ENCODE measurements at places on chromosomes 12 and 14.

DNA sequence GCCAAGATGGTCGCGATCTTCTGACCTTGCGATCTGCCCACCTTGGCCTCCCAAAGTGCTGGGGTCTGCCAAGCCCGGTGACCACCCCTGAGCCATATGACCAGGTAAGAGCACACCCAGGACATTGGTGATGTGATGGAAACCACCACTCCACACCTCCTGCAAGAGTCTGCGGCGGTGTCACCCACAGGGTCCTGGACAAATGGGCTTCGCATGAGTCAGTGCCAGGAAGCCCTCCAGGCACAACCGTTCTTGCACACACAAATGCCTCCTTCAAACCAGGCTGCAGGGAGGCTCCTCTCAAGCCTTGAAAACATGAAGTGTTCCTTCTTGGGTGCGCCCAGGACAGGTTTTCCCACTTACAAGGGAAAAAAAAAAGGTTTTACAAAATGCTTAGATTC, 16.6 kb downstream of the PITPNM2 start:
- DNase-seq: no peak

DNA sequence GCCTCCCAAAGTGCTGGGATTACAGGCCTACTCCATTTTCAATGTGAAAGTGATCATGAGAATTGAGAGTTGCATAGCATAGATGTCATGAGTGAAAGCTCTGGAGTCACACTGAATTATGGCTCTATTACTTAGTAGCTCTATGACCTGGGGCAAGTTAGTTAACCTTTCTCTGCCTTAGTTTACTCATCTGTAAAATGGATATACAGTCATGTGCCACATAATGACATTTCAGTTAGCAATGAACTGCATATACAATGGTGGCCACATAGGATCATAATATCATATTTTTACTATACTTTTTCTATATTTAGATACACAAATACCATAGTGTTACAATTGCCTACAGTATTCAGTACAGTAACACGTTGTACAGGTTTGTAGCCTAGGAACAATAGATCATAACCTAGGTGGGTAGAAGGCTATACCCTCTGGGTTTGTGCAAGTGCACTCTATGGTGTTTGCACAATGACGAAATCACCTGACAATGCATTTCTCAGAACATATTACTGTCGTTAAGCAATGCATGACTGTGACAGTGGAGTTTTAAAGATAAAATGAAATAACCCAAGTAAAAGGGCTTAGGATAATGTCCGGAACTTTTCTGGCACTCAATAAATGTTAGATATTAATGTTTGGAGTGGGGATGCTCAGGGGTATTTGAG, 53.1 kb downstream of the ZFYVE26 start:
- no peak for DNase-seq

- DNase-seq: no peak
These were observed 154.9 kb upstream of the PWP1 start for GRCh38 chr12:107530701-107531100.

- DNase-seq: no peak
These were observed 31.7 kb upstream of the HDAC7 start for GRCh38 chr12:47851303-47851952.

- DNase-seq: no peak
These were observed 52.1 kb downstream of the VWF start for GRCh38 chr12:6072302-6072752.

GRCh38 chr14:100675699-100676684, 50.7 kb upstream of the DLK1 start:
- DNase-seq: no peak

GRCh38 chr14:77805706-77806105, 5.8 kb downstream of the ADCK1 start:
- DNase-seq: no peak

- DNase-seq: no peak
These were observed 20.4 kb downstream of the FOS start for GRCh38 chr14:75299059-75299458.

DNA sequence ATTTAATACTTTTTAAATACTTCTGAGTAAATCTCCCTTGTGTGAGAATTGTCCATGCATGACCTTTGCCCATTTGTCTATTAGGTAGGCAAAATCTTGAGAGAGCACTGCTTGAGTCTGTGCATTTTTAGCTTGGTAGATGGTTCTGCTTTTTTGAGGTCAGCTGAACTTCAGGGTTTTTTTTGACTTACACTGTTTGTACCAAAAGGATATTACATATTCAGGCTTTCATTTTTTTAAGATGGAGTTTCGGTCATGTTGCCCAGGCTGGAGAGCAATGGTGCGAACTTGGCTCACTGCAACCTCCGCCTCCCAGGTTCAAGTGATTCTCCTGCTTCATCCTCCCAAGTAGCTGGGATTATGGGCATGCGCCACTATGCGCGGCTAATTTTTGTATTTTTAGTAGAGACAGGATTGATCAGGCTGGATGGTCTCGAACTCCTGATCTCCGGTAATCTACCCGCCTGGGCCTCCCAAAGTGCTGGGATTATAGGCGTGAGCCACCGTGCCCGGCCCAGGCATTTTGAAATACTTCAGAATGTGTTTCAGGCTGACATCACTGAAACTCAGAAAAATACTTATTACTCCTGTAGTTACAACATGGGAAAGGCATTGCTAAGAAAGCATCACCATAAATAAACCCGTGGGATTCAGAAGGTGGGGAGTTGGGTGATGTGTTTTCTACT, 11.1 kb downstream of the RASSF3 start:
- DNase-seq: peak; percentile 48

- no peak for DNase-seq
These were observed 238.0 kb upstream of the ATP2B1 start for GRCh38 chr12:89946518-89947135.

- peak; percentile 66 for DNase-seq
These were observed 34.2 kb upstream of the DEGS2 start for GRCh38 chr14:100193417-100194357.

- DNase-seq: no peak
These were observed 10.5 kb downstream of the AKT1 start for GRCh38 chr14:104784846-104785707.

GRCh38 chr12:121499929-121500793, 80.7 kb downstream of the KDM2B start:
- DNase-seq: peak; percentile 90

DNA sequence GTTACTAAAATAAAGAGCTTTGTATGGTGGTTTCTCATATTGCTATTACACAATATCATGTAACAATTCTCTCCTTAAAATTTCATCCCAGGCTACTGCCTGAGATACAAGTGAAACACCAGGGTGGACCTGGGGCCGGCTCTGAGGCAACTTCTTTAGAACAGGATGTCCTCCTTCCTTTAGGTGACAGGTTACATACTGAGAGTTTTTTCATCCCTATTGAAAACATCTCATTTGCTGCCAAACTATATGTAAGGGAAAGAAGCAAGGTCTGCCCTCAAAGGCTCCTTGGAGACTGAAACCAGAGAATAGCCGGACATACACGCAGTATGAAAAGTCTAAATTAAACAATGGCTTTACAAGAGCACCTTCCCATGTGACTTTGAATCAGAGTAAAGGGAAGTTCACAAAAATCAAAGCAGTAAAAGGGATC, 139.9 kb downstream of the DUSP6 start:
- DNase-seq: no peak

DNA sequence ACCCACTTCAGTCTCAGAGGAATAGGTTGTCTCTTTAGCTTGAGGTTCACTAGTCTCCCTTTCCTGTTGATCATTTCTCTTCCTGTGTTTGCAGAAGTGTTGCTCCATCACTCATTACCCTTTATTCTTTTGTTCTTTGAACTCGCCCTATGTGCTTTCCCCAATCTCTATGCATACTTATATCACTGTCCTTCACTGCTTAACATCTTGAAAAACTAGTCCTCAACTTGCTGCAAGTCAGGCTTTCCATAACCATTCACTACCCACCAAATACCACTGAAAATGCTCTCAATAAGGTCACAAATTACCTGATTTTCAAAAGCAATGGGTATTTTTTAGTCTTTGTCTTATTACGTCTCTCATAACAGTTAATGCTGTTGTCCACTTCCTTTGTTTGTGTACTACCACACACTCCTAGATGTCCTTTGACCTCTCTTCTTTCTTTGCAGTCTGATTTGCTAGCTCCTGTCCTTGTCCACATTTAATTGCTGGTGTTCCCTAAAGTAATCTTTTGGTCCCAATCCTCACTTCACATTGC, 80.8 kb downstream of the RIC8B start:
- no peak for DNase-seq

- DNase-seq: no peak
These were observed 293.7 kb upstream of the CLEC14A start for GRCh38 chr14:38549564-38549963.

DNA sequence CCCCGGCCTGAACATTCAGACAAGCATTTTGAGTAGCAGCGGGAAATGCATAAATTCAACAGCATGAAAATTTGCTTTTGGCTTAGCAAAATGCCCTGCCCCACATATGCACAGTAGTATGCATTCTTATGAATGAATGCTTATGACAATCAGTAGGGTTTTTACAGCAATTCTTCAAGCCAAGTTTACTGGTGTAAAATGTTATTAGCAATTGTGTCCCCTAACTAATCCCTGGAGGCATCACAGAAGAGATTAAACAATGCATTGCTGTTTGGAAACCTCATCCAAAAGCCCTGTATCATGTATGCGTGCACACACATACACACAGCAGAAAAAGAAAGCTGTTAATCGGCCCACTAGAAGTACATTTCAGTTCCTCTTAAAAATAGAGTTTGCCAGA, 406.5 kb downstream of the LRIG3 start:
- no peak for DNase-seq

DNA sequence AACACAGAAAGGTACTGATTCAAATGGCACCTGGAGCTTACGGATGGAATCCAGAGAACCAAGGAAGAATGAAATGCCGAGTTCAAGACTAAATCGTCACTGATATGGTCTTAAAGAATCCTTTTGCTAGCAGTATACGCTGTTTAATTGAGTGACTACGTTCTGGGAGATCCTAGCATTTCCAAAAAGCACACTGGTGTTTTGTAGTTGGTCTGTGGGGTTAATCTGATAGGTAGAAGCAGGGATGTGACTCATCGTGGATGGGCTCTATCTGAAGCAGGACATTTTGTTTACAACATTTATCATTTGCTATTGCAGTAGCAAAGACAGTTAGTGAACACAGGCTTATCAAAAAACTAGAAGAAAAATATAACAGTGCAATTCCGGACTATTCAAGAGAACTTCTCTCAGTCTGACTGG, 169.2 kb upstream of the HMGA2 start:
- no peak for DNase-seq

DNA sequence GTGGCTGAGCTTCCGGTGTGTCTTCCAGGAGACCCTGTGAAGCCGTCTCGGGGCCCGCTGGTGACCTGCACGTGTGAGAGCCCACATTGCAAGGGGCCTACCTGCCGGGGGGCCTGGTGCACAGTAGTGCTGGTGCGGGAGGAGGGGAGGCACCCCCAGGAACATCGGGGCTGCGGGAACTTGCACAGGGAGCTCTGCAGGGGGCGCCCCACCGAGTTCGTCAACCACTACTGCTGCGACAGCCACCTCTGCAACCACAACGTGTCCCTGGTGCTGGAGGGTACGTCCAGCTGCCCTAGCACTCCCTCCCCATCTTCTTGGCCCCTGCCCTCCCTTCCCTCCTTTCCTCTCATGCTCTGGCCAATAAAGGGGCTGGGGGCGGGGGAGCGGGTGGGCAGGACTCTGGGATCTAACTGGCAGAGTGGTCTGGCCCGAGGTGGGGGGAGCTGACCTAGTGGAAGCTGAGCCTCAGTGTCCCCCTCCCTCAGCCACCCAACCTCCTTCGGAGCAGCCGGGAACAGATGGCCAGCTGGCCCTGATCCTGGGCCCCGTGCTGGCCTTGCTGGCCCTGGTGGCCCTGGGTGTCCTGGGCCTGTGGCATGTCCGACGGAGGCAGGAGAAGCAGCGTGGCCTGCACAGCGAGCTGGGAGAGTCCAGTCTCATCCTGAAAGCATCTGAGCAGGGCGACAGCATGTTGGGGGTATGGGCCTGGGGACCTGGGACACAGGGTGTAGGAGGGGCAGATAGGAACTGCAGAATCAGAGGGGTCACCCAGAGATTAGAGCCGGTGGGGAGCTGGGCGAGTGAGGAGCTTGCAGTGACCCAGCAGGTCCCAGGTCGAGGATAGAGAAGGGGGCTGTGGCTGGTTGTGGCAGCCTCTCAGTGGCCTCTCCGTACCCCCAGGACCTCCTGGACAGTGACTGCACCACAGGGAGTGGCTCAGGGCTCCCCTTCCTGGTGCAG, 6.0 kb downstream of the ACVRL1 start:
- DNase-seq: no peak

DNA sequence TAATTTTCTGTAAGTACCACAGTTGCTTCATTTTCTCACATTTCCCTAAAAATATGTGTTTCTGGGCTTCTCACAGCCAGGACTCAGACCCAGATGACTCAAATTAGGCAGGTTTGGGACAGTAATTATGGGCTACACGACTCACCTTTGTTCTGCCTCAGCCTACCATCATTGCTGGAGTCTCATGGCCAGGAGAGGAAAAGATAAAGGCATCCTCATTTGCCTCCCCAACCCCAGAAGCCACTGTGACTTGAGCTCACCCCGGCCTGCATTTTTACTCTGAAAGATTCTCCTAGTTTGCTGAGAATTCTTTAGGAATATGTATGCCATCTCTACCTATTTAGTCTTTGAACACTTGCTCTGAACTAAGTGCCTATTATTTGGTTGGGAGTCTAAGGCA, 207.8 kb downstream of the PAWR start:
- no peak for DNase-seq

- DNase-seq: no peak
These were observed 1.4 kb downstream of the EPS8 start for GRCh38 chr12:15787778-15788177.

GRCh38 chr14:68527329-68527851, 265.5 kb downstream of the ZFP36L1 start:
- DNase-seq: no peak

DNA sequence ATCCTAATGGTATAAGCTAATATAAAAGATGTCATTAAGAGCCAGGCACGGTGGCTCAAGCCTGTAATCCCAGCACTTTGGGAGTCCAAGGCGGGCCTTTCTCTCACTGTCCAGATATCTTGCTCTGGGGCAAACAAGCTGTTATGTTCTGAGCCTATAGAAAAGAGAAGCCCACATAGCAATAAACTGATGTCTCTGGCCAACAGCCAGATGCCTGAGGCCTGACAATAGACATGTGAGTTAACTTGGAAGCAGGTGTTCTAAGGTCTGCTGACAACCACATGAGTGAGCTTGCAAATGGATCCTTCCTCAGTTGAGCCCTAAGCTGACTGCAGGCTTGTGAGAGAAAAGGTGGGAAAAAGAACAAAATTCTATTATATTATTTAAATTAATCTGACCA, 25.0 kb downstream of the YAF2 start:
- no peak for DNase-seq

DNA sequence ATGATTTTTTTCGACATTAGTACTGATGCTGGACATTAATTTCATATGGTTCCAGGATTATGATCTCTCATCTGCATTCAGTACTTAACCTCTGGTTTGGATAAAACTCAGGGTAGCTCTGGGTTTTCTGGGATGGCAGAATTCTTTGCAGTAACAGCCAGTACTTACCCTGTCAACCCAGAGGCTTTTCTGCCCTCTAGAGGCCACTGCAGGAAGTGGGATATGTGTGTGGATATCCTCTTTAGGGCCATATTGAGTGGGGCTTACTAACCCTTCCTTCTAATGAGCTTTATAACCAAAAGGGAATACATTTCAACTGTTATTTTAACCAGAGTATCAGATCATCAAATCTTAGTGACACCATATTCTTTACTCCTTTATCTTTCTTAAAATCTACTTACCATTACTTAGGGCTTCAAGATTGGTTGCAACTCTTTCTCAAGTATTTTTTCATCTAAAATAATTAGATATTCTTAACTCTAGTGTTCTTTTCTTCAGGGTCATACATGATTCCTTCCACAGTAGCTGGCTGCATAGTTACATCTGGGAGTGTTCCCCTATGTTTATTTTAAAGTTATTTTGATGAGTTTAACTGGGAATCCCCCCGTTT, 488.0 kb upstream of the STXBP6 start:
- peak; percentile 49 for DNase-seq

All from activated CD8-positive, alpha-beta memory T cell treated with anti-CD3 and anti-CD28 coated beads, Interleukin-2, amount 50 U/mL, for 48 hours (primary cell).